ENCODE measurements at places on chromosomes 1 and 21.

DNA sequence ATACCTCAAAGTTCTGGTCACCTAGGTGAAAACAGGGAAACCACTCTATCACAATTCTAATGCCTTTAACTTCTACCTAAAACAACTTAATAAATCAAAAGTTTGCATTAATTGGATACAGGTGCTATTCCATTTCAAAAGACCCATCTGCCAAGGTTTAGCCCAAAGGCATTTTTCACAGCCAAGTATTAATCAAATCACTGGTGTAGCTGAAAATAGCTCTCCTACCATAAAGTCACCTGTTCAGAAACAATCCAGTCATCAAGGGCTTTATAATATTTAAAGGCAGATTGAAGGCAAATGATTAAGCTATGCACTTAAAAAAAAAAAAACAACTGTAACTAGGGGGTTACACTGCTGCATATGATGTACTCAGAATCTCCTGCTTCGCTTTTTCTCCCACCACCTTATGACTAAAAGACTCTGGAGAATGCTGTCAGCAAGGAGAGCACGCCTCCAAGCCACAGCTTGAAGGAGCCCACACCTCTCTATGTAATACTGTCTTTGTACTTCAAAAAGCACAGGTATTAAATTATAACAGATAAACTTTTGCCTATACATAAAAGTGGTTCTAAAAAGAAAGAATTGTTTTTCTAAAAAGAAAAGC, 20.5 kb downstream of the KIAA0319L start:
- DNase-seq: no peak

- no peak for DNase-seq
Observed at GRCh38 chr1:40825996-40826395, 36.2 kb downstream of the CITED4 start.

DNA sequence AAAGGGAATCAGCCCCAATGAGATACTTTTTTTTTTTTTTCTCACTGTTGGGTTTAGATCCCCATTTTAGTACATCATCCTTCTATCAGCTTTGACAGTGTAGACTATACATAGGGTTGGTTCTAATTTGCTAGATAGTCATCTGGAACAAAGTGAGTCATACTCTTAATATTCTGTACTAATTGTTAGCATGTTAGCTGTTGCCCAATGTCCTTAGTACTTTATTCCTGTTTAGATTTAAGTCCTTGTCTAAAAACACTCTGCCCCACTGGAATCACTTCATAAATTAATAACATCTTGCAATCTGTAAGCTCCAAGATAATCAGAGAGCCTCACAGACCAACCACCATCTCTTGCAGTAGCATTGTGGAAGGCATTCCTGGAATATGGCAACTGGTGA, 209.8 kb upstream of the KIAA0040 start:
- no peak for DNase-seq

- no peak for DNase-seq
Observed at GRCh38 chr1:195200772-195201171, 1407.5 kb downstream of the KCNT2 start.

GRCh38 chr1:90100566-90100965, 105.7 kb downstream of the ZNF326 start:
- DNase-seq: no peak

DNA sequence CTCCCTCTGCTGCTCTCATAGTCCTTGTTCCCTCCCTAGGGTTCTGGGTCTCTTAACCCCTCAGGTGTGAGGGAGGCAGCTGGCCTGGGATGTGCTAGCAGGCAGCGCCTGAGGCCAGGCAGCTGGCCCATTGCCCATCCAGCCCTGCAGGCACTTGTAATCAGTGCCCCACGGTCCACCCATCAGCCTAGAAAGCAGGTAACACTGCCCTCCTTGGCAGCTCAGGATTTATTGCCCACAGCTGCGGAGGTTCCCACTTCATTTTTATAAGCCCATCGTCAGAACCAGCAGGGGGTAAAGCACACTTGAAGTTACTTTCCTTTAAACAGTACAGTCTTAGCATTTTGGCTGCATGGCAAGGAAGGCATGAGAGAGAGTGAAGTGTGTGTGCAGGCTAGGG, 70.6 kb downstream of the TMEM53 start:
- no peak for DNase-seq

DNA sequence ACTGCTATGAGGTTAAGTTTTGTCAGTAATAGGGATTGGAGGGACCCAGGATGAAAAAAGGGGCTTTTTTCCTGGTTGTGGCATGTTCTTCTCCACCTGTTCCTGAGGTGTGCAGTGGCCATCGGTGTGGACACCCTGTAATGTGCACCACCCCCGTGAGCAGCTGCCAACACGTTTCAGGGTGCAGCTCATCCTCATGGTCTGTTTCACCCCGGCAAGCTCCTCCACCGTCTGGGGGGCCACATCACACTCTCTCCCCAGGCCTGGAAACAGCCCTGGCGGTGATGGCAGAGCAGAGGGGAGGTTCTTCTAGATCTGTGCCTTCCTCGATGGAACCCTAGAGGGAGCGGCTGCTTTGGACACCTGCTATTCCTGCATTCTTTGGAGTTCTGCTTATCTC, 435.4 kb downstream of the MATN1 start:
- no peak for DNase-seq

- DNase-seq: no peak
Observed at GRCh38 chr1:160359559-160360226, 7.2 kb upstream of the NHLH1 start.

GRCh38 chr1:19844731-19845495, 29.8 kb upstream of the RNF186 start:
- no peak for DNase-seq

GRCh38 chr1:107935396-107936064, 29.4 kb downstream of the VAV3 start:
- no peak for DNase-seq

GRCh38 chr1:75430526-75430925, 180.4 kb downstream of the SLC44A5 start:
- no peak for DNase-seq

GRCh38 chr1:10664251-10664650, 132.2 kb downstream of the CASZ1 start:
- DNase-seq: no peak

GRCh38 chr1:203077956-203078355, 7.9 kb downstream of the MYOG start:
- no peak for DNase-seq

DNA sequence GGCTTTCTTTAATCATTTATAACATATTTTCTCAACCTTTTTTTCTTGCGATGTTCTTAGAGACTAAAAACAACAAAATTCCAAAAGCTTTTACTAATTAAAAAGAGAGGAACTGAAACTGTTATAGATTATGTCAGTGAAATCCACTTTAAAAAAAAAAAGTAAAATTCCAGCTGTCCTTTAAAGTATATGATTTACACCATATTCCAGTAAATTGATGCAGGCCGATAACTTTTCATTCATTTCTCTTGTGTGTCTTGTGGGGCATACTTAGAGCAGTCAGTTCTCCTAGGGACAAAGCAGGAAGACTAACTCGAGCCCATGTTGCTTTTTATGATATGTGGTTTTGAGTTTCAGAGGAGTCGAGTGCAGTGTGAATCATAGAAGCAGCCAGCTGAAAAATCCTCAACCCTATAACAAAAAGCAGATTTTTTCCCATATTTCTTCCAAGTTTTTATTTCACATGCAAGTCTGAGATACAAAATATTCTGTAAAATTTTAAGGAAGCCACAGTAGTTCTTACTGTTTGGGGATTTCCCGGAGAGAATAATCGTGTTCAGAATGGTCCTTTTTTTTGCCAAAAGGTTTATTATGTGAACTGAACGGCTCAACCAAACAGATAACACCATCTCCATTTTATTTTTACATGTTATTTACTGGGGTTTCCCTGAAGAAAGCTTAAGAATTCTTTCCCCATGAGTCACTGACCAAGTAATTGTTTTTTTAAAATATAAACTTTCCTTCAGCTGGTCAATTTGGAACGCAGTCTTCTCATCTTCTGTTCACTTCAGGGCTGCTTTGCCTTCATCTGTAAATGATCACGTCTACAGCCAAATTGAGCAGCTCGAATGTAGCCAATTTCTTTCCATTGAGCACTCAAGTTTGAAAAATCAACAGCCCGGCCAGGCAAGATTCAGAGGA, 77.0 kb upstream of the C1orf105 start:
- DNase-seq: no peak

DNA sequence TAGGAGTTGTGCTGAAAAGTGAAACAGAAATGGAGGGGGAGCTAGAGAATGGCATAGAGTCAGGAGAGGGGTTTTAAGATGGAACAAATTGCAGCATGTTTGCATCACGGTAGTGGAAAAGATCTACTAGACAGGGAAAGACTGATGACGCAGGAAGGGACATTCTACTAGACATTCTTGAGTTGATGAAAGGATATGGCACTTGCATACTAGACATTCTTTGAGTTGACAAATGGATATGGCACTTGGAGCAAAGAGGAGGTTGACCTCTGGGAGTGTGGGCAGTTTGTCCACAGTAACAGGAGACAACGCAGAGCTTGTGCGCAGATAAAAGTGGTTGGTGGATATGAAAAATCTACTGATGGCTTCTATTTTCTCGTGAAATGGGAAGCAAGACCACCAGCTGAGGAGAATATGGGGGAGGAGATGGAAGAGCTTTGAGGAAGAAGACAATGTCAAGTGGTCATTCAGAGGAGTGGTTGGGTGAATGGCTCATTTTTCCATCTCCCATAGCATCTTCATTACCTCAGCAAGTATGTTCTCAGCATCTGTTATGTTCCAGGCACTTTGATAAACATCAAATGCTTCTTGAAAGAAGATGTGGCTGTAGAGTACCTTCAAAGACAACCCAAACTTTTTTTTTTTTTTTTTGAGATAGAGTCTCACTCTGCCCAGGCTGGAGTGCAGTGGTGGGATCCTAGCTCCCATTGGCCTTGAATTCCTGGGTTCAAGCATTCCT, 2.4 kb upstream of the CTPS1 start:
- DNase-seq: no peak

- no peak for DNase-seq
Observed at GRCh38 chr1:104125970-104126369, 376.3 kb downstream of the AMY1C start.

- no peak for DNase-seq
Observed at GRCh38 chr1:31639543-31639942, 5.1 kb downstream of the PEF1 start.

GRCh38 chr1:156749419-156750118, 1.9 kb downstream of the HDGF start:
- no peak for DNase-seq

- DNase-seq: no peak
Observed at GRCh38 chr1:6547301-6547700, 7.0 kb downstream of the NOL9 start.

DNA sequence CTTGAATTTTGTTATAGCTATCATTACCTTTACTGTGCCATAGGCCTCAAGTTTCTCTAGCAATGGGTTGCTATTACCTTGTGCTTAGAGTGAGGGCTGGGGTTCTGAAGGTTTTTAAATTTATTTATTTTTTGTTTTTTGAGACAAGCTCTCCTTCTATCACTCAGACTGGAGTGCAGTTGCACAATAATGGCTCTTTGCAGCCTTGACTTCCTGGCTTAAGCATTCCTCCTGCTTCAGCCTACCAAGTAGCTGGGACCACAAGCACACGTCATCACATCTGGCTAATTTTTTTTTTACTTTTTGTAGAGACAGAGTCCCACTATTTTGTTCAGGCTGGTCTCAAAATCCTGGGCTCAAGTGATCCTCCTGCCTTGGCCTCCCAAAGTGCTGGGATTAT, 41.5 kb downstream of the SNX27 start:
- no peak for DNase-seq

GRCh38 chr1:243791586-243792267, 58.3 kb downstream of the AKT3 start:
- no peak for DNase-seq

GRCh38 chr1:244796719-244797406, 38.6 kb upstream of the COX20 start:
- peak; percentile 6 for DNase-seq

DNA sequence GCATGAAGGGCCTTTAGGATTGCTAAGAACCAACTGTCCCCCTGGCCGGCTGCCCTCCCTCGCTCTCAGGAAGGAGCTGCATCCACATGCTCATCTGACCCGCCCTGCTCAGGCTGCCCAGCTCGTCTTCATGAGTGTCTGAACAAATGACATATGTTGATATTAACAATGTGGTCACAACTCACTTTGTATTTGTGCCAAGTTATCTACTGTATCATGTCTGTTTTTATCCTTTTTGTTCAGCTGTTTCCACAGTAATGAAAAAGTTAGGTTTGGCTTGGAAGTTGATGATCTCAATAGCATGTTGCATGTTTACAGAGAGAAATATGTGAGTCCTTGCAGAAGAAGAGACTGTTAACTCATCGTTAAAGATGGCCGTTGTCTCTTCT, 75.1 kb downstream of the PHTF1 start:
- DNase-seq: no peak

- DNase-seq: no peak
Observed at GRCh38 chr1:15282038-15282437, 35.0 kb downstream of the FHAD1 start.

DNA sequence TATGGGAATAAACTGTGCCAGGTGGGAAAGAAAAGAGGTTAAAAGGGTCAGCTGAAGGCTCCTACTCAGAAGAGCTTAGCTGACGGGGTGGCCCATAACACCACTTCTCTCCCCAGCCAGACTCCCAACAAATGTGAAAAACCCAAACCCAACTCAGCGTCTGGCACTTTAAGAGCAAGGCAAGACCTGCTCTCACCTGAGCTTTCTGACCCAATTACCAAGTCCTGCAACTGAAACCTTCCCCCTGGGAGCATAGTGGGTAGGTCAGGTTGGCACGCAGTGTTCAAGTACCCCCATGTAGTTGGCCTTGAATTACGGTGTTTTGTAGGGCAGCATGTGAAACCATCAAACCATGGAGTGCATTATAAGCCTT, 3.2 kb downstream of the IRF6 start:
- no peak for DNase-seq

DNA sequence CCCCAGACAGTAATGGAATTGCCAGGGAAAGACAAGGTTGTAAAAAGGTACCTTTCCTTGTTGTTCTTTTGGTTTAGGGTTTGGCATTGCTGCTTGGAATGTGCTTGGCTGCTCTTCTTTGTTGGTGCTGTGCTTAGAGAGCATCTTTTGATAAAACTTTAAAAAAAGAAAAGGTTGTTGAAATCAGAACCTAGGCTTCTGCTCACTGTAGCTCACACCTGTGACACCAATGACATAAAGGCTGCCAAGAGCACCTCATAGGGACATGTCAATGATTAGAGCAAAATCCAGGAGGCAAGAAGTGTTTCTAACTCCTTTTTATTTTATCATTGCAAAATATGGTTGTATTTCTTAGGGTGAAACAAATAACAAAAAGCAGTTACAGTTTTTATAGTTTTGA, 28.9 kb downstream of the CLEC20A start:
- DNase-seq: no peak
